ENCODE measurements at places on chromosomes 1 and 21. TPM values are rescaled to one million over a fixed set of nuclear protein-coding genes. Genes with fewer than 3 reads are reported as not detected.

- no peaks in the 10 kb centered on the region for H3K36me3 ChIP-seq
- H3K27ac ChIP-seq, result no peak overlapping the region
- no peaks in the 10 kb centered on the region for H3K27me3 ChIP-seq
- H3K4me1 ChIP-seq, result no peaks in the 10 kb centered on the region
- no peak overlapping the region for H3K4me3 ChIP-seq
Measured at GRCh38 chr1:217393896-217394295, 237.0 kb downstream of the GPATCH2 start.

Gene IL20
- total RNA-seq, result not detected

GRCh38 chr1:115807723-115808122 is 33.2 kb downstream of the NHLH2 start:
- H3K4me3 ChIP-seq, result no peak overlapping the region
- H3K27me3 ChIP-seq, result no peaks in the 10 kb centered on the region
- H3K4me1 ChIP-seq, result no peaks in the 10 kb centered on the region

Gene AMY1B
- not detected for total RNA-seq

DNA sequence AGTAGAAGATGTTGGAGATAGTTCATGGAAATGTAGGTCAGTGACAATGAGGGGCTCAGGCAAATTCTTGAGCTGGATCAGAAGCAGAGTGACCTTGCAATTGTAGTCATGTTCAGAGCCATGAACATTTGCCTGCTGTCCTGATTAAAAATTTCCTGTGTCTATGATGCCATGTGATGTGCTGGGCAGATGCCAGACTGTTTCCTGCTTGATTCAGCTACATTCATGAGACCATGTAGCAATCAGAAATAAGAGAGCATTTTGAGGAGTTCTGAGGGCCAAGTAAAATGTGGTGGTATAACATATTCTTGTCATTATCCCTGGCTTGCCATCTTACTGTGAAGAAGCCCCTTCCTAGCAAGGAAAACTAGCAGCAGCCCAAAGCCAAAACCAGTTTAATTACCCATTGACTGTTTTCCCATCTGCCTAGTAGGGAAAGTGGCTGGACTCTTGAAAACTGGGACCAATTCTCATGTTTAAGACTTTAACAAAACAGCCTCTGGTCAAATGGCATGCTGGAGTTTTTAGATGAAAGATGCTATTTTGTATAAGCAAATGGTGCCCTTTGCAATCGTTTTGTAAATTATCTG is 118.3 kb downstream of the NOS1AP start:
- H3K4me3 ChIP-seq, result no peak overlapping the region
- H3K36me3 ChIP-seq, result no peaks in the 10 kb centered on the region
- H3K4me1 ChIP-seq, result no peaks in the 10 kb centered on the region
- no peaks in the 10 kb centered on the region for H3K27me3 ChIP-seq
- DNase-seq, result no peak

GRCh38 chr1:119774746-119775490 is 6.2 kb upstream of the HMGCS2 start:
- H3K4me1 ChIP-seq, result no peaks in the 10 kb centered on the region
- H3K36me3 ChIP-seq, result no peaks in the 10 kb centered on the region
- H3K4me3 ChIP-seq, result no peak overlapping the region
- peaks cover 10% of the 10 kb centered on the region for H3K27me3 ChIP-seq

Gene SLC25A34
- total RNA-seq, result 0.69 TPM

Gene MTARC1
- 0.72 TPM for total RNA-seq

Gene CR1
- 7.8 TPM for total RNA-seq

GRCh38 chr1:79847700-79848099 is 841.2 kb upstream of the ADGRL4 start:
- no peaks in the 10 kb centered on the region for H3K36me3 ChIP-seq
- no peaks in the 10 kb centered on the region for H3K4me1 ChIP-seq
- no peak overlapping the region for H3K27ac ChIP-seq
- H3K27me3 ChIP-seq, result no peaks in the 10 kb centered on the region
- DNase-seq, result no peak
- no peak overlapping the region for H3K4me3 ChIP-seq

GRCh38 chr1:228307218-228308023 is 99.2 kb downstream of the TRIM11 start:
- no peaks in the 10 kb centered on the region for H3K27me3 ChIP-seq
- no peak for DNase-seq
- H3K36me3 ChIP-seq, result no peaks in the 10 kb centered on the region
- H3K27ac ChIP-seq, result no peak overlapping the region
- no peak overlapping the region for H3K4me3 ChIP-seq
- no peaks in the 10 kb centered on the region for H3K4me1 ChIP-seq

GRCh38 chr1:173489929-173490328 is 12.8 kb downstream of the PRDX6 start:
- no peak for DNase-seq
- H3K36me3 ChIP-seq, result peaks cover 21% of the 10 kb centered on the region
- H3K4me1 ChIP-seq, result no peaks in the 10 kb centered on the region
- no peak overlapping the region for H3K4me3 ChIP-seq
- no peaks in the 10 kb centered on the region for H3K27me3 ChIP-seq

GRCh38 chr1:44670751-44671640 is 3.3 kb downstream of the TMEM53 start:
- no peak for DNase-seq
- H3K27ac ChIP-seq, result 0 out of 2 replicates have a peak overlapping the region, but pooled peaks have one; percentile 32
- no peaks in the 10 kb centered on the region for H3K27me3 ChIP-seq
- H3K4me3 ChIP-seq, result no peak overlapping the region

DNA sequence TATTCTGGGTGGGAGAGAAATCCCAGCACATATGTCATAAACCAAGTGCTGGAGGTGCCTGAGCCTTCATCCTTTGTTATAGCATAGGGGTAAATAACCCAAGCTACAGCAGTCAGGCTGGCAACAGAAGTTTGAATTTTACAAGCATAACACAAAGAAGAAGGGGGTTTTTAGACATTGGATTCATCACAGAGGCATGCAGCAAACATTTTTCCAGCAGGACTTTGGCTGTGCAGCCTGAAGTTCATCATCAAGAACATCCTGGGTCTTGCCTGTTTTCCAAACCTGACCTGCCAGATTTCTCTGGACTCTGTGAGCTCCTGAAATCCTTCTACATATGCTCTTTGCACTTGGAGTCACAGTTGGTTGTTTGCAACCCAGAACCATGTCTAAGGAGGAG is 16.2 kb downstream of the PTGER3 start:
- no peak overlapping the region for H3K27ac ChIP-seq
- no peak overlapping the region for H3K4me3 ChIP-seq
- H3K4me1 ChIP-seq, result no peaks in the 10 kb centered on the region
- DNase-seq, result no peak
- no peaks in the 10 kb centered on the region for H3K27me3 ChIP-seq
- H3K36me3 ChIP-seq, result no peaks in the 10 kb centered on the region

Gene CYP4Z1
- not detected for total RNA-seq

- no peaks in the 10 kb centered on the region for H3K36me3 ChIP-seq
- H3K27me3 ChIP-seq, result peaks cover 8% of the 10 kb centered on the region
- H3K27ac ChIP-seq, result no peak overlapping the region
- H3K4me3 ChIP-seq, result no peak overlapping the region
- H3K4me1 ChIP-seq, result peaks cover 18% of the 10 kb centered on the region
Measured at GRCh38 chr21:42659416-42660117, 6.1 kb downstream of the PDE9A start.

Gene MAP10
- 4.4 TPM for total RNA-seq

GRCh38 chr1:200546577-200546976 is 74.0 kb downstream of the KIF14 start:
- no peak overlapping the region for H3K27ac ChIP-seq
- no peaks in the 10 kb centered on the region for H3K27me3 ChIP-seq
- no peak for DNase-seq
- H3K36me3 ChIP-seq, result no peaks in the 10 kb centered on the region
- peaks cover 7% of the 10 kb centered on the region for H3K4me1 ChIP-seq

DNA sequence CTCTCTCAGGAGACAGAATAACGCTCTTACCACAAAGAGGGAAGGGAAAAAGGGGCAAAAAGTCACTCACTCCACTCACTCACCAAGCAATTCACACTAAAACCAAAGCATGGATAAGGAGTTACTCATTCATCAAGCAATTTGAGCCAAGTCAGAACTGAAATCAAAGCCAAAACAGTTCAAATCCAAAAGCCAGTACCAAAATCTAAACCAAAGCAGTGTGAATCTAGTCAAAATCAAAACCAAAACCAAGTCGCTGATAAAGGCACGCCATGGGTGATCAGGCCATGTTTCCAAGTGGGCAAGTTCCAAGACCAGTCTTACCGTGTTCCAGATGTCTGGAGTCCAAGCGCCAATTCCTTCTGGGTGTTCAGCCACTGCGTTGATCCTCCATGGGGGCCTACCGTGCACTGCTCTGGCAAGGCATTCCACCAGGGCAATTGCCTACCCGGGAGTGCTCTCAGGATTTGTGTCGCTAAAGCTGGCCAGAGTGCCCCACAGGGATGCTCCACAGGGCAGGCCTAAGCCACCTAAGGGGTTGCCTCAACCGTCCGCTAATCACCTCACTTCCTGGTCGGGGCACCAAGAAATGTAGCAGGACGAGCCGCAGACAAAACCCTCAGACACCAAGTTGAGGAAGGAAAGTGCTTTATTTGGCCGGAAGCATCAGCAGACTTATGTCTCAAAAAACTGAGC is 142.3 kb downstream of the TRIM33 start:
- no peak for DNase-seq
- H3K27me3 ChIP-seq, result no peaks in the 10 kb centered on the region
- no peaks in the 10 kb centered on the region for H3K4me1 ChIP-seq
- H3K4me3 ChIP-seq, result no peak overlapping the region
- H3K36me3 ChIP-seq, result no peaks in the 10 kb centered on the region

Gene SPRR1B
- not detected for total RNA-seq

Gene RSPH1
- 0.27 TPM for total RNA-seq

- H3K27me3 ChIP-seq, result no peaks in the 10 kb centered on the region
- H3K36me3 ChIP-seq, result no peaks in the 10 kb centered on the region
- peak; percentile 16 for DNase-seq
Measured at GRCh38 chr21:36330904-36331303, 10.9 kb downstream of the MORC3 start.

- H3K27ac ChIP-seq, result no peak overlapping the region
- no peaks in the 10 kb centered on the region for H3K36me3 ChIP-seq
- H3K27me3 ChIP-seq, result no peaks in the 10 kb centered on the region
Measured at GRCh38 chr1:194225821-194226220, 1039.4 kb upstream of the B3GALT2 start.

- no peaks in the 10 kb centered on the region for H3K36me3 ChIP-seq
Measured at GRCh38 chr1:230458509-230458908, 32.4 kb upstream of the PGBD5 start.

DNA sequence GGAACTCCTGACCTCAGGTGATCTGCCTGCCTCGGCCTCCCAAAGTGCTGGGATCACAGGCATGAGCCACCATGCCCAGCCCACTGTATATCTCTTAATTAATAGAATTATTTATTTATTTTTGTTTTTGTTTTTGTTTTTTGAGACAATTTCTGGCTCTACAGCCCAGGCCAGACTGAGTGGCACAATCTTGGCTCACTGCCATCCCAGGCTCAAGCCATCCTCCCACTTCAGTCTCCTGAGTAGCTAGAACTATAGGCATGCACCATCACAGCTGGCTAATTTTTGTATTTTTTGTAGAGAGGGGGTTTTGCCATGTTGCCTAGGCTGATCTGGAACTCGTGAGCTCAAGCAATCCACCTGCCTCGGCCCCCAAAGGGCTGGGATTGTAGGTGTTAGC is 15.7 kb upstream of the WDTC1 start:
- H3K27ac ChIP-seq, result no peak overlapping the region
- no peaks in the 10 kb centered on the region for H3K27me3 ChIP-seq
- no peaks in the 10 kb centered on the region for H3K4me1 ChIP-seq
- DNase-seq, result no peak
- no peak overlapping the region for H3K4me3 ChIP-seq

Gene S100PBP
- total RNA-seq, result 56.5 TPM

Gene GFI1
- 13.0 TPM for total RNA-seq

Gene SPRR5
- total RNA-seq, result not detected

GRCh38 chr1:213014642-213015041 is 1.0 kb downstream of the ANGEL2 start:
- H3K27me3 ChIP-seq, result no peaks in the 10 kb centered on the region
- H3K36me3 ChIP-seq, result no peaks in the 10 kb centered on the region
- peak overlapping the region; percentile 91 for H3K4me3 ChIP-seq
- H3K4me1 ChIP-seq, result no peaks in the 10 kb centered on the region
- H3K27ac ChIP-seq, result peak overlapping the region; percentile 92

GRCh38 chr1:34916104-34916503 is 13.3 kb downstream of the DLGAP3 start:
- no peak overlapping the region for H3K4me3 ChIP-seq
- DNase-seq, result no peak
- H3K36me3 ChIP-seq, result no peaks in the 10 kb centered on the region
- no peaks in the 10 kb centered on the region for H3K27me3 ChIP-seq

Gene AGMAT
- 6.9 TPM for total RNA-seq

DNA sequence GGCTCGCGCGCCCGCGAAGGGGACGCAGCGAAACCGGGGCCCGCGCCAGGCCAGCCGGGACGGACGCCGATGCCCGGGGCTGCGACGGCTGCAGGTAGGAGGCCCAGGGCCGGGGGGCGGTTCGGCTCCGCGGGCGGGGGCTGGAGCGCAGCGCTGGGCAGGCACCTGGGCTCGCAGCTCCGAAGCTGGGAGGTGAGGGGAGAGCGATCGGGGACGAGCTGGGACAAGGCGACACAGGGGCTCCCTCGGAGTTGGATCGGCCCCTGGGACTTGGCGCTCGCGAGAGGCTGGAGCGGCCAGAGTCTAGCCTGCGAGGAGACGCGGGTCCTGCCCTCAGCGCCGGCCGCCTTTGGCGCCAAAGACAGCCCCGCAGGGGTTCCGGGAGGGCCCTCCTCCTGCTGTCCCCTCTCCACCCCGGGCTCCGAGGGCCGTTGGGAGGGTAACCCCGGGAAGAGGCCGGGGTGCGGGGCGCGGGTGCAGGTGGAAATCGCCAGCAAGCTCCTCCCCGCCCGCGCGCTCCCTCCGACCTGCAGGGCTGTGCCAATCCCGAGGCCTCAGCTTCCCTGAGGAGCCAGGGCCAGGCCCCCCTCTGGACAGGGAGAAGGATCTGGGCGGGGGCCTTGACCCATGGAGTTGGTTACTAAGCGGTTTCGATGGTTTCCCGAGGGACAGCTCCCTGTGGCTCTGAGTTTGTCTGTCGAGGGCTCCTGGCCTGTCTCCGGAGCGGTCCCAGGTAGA is 401 bp downstream of the TP73 start:
- peaks cover 34% of the 10 kb centered on the region for H3K4me1 ChIP-seq
- H3K27ac ChIP-seq, result peak overlapping the region; percentile 66
- peak overlapping the region; percentile 82 for H3K4me3 ChIP-seq
- DNase-seq, result no peak

DNA sequence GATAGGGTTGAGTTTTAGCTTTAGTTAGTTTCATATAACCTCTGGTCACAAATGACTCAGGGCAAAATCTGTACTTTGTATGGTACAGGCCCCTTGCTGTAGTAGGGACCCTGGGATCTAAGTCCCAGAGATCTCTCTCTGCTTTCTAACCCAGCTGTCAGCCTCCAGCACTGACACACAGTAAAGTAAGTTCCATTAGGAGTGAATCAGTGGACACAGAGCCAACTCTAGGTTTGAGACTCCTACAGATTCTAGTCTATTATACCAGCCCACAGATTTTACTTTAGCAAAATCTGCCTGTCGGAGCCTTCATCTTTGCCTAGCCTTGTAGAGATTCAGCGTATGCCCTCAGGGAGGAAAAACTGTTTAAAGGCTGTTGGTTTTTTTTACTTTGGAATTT is 52.5 kb downstream of the ANGPTL1 start:
- DNase-seq, result no peak
- H3K27me3 ChIP-seq, result no peaks in the 10 kb centered on the region
- H3K4me3 ChIP-seq, result no peak overlapping the region
- H3K36me3 ChIP-seq, result no peaks in the 10 kb centered on the region
- no peaks in the 10 kb centered on the region for H3K4me1 ChIP-seq

Gene TNFSF18
- total RNA-seq, result not detected

GRCh38 chr1:39919545-39919944 is 17.8 kb upstream of the MYCL start:
- DNase-seq, result peak; percentile 35
- H3K36me3 ChIP-seq, result no peaks in the 10 kb centered on the region
- H3K4me1 ChIP-seq, result 0 out of 2 replicates have a peak, but pooled peaks cover 3% of the 10 kb centered on the region
- no peak overlapping the region for H3K4me3 ChIP-seq
- no peaks in the 10 kb centered on the region for H3K27me3 ChIP-seq

GRCh38 chr1:210272666-210273065 is 40.1 kb downstream of the SERTAD4 start:
- no peak for DNase-seq
- no peak overlapping the region for H3K27ac ChIP-seq
- H3K4me1 ChIP-seq, result no peaks in the 10 kb centered on the region
- H3K4me3 ChIP-seq, result no peak overlapping the region

Measured in GM12878 (cell line).